ENCODE measurements at places on chromosomes 7 and 10.

GRCh38 chr7:95608359-95609173 is 12.2 kb upstream of the PDK4 start:
- DNase-seq, result peak; percentile 99

GRCh38 chr10:129844216-129844766 is 119.8 kb downstream of the EBF3 start:
- DNase-seq, result no peak

GRCh38 chr7:68964060-68964459 is 634.2 kb upstream of the AUTS2 start:
- peak; percentile 52 for DNase-seq

DNA sequence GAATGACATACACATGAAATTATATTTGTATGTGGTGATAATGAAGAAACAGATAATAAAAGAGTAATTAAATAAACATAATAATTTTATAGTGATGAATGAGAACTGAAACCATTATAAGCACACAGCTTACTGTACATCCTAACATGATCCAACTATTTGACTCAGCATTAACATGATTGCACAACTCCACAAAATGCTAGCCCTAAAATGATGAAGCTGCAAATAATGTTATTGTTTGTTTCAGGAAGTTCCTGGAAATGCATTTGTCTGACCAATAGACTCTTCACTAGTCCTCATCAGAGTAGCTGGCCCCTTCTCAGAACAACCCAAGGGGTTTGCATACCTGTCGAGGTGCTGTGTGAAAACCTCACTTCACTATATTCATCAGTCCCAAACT is 115.5 kb downstream of the RTKN2 start:
- peak; percentile 53 for DNase-seq
